ENCODE measurements at places on chromosomes 12 and 14.

GRCh38 chr14:39217214-39217879 is 16.4 kb upstream of the MIA2 start:
- no peak for DNase-seq

DNA sequence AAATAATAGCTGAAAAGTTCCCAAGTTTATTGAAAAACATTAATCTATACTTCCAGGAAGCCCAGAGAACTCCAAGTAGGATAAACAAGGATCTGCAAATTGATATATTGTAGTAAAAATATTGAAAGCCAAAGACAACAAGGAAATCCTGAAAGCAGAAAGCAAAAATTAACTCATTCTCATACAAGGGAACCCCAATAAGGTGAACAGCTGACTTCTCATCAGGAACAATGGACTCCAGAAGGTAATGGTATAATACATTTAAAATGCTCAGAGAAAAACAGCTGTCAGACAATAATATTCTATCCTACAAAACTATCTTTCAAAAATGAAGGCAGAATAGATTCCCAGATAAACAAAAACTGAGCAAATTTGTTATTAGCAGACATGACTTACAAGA is 138.1 kb upstream of the BMP4 start:
- no peak for DNase-seq

DNA sequence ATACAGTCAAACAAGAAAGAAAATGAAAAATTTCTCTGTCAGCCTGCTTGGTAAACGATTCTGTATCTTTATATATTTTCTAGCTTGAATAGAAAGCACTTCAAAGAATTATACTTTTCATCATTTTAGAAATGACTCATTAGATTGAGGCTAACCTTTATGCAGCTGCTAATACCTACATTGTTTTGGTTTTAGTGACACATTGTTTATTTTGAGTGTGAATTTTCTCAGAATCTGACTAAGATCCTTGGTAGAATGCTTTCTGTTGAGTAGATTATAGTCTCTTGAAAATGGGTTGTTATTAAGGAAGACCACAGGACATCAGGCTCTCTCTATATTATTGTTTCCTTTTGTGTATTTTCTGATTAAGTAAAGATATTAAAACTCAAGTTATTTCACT is at the start of gene PMCH:
Gene PMCH (minus strand): TSS at position 45 of the 400 bp plus-strand sequence. CDS start 63 bp downstream, outside the sequence.
- DNase-seq, result no peak

GRCh38 chr12:623865-624372 is 39.3 kb downstream of the NINJ2 start:
- no peak for DNase-seq

DNA sequence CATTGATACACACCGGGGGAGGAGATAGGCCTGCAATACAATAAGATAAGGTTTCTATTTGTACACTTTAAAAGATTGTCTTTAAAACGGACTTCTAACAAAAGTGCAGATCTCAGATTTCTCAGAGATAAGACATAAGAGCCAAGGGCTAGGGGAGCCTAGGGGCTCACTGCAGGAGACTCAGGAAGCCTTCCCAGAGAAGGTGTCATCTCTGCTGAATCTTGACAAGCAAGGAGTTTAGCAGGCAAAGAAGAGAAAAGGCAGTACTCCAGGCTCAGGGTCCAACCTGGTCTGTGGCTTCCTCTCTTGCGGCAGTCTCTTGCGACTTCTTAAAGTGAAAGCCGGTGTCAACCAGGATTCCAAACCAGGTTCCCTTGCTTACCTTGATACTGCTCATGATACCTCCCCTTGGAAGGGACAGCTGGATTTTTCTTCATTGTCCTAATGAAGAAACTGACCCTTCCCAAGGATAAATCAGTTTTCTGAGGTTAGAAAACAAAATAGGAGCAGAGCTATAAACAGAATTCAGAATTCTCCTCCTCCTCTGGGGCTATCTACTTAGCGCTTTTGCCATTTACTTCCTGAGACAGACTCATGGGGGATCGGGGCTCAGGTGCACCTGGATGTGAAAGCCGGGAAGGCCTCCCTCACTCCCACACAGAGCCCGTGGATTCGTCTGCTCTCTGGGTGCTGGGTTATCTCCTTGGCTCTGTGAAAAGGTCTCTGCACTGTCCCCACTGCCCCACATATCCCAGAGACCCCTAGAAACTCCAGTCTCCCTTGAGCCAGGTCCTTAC is 1.7 kb upstream of the SCNN1A start:
- no peak for DNase-seq

- no peak for DNase-seq
Observed at GRCh38 chr14:44405011-44405486, 102.0 kb downstream of the FSCB start.

- DNase-seq, result peak; percentile 61
Observed at GRCh38 chr12:49043856-49044258, 16.7 kb downstream of the KMT2D start.

DNA sequence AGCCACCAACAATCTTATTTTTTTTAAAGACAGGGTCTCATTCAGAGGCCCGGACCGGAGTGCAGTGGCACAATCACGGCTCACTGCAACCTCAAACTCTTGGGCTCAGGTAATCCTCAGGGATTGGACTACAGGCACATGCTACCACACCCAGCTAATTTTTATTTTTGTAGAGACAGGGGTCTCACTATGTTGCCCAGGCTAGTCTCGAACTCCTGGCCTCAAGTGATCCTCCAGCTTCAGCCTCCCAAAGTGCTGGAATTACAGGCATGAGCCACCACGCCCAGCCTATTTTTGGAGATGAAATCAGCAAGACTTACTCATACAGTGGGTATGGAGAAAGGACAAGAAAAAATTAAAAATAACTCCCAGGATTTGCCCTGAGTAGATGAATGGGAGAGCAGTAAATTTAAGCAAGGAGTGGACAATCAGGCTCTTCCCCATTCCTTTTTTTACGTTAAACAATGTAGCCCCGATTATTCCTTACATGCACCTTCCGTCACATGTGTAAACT is 13.2 kb downstream of the FMNL3 start:
- no peak for DNase-seq

DNA sequence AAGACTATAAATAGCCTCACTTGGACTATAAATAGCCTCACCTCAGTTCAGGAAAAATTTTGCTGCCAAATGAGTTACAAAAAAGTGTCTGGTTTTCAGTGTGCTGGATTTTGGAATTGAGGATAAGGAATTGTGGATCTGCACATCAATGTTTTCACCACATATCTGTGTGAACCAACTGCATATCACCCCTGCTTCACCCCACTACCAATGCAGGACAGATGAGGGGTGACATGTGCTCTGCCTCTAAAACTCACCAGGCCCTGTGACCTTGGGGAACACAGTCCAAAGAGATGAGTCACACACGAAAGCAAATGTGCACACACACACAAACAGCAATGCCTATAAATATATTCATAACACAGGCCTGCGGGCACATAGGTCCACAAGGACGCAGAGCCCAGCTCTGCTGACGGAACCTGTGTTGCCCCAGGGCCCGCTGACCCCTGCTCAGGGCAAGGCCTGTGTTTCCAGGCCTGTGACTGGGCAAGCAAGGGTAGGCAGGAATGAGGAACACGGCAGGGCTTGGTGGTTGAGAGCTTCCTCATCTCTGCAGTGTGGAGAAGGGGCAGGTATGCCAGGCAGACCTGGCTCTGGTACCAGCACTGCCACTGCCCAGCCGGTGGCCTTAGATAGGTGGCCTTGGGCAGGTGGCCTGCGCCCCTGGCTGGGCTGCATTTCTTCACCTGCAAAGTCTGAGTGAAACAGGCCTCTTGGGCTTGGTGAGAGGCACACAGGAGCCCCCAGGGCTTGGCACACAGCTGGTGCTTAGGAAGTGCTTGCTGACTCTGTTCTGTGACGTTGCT is 82.4 kb downstream of the ARL6IP4 start:
- DNase-seq, result no peak

DNA sequence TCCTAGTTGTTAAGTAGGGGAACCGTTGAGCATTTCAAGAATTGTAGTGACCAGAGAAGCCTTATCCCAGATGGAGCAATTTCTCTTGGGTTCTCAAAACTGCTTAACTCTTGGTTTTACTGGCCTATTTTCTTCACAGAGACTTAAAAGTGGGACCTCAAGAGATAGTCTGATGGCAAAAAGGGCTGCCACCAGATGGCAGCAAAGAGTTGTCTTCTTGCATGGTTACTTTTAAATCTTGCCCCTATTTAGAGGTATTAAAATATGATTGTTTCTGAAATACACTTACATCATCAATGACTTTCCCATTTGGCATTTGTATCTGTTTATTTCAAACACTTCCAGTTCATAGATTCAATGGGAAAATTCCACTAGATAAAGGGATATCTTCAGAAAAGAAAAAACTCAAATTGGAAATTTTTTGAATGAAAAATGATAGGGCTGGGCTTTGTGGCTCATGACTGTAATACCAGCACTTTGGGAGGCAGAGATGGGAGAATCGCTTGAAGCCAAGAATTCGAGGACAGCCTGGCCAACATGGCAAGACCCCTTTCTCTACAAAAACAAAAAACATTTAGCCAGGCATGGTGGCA is 69.9 kb upstream of the CNTN1 start:
- no peak for DNase-seq

DNA sequence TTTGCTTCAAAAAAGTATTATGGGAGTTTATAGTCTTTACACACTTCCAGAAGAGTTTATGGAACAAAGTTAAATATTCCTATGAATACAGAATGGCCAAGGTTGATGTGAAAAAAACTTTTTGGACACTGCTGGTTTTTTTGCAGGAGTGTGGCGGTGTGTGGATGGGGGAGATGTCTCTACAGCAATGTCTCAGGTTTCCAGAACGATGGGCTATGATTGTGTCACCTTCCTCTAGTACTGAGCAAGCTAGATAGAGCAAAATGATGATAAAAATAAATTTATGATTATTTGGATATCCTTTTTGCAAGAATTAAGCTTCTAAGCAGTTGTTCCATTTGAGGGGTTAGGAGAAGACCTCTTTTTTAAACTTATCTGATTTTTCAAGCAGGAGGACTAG is 37.9 kb downstream of the FBXO34 start:
- no peak for DNase-seq

- DNase-seq, result no peak
Observed at GRCh38 chr12:28824849-28825248, 324.2 kb upstream of the FAR2 start.

- no peak for DNase-seq
Observed at GRCh38 chr12:53292426-53292825, 2.9 kb upstream of the PFDN5 start.

DNA sequence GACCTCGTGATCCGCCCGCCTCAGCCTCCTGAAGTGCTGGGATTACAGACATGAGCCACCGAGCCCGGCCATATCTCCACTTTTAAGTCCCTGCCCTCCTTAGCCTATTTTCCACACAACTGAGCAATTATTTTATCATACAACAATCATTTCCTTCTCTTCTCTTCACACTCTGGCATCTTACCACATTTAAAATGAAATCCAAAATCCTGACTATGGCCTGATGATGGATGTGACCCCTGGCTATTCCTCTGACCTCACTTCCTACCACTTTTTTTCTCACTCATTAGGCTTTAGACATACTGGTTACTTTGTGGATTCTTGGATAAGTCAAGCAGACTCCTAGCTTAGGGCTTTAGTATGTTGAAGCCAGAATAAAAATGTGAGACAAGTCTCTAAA is 21.9 kb upstream of the EID3 start:
- no peak for DNase-seq

DNA sequence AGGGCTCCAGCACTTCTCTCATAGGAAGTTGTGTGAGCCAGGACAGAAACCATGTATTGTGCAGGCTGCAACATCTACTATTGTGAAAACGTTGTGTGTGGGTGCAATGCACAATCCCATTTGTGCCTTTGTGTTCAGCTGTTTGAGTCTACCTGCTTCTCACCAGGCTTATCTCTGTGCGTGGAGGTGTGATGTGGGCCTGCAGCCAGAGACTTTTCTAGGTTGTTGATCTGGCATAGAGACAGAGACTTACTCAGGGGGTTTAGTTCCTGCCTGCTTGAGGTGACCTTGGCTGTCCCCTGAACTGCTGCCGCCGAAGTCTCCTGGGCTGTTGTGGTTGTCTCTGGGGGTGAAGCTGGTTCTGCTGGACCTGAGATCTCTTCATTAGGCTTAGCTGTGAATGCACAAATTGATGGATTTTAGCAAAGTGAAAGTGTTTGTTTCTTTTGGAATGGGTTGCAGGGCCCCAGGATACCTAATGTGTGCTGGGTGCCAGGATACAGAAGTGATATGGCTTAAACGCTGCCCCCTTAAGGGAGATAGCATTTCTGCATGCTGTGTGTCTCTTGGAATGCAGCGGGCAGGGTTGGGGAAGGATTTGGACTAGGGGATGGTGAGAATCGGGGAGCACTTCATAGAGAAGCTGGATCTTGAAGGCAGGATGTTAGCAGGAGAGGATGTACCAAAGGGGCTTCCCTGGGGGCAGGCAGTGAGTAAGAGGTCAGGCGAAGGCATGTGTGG is 2.5 kb downstream of the LACRT start:
- no peak for DNase-seq

GRCh38 chr14:75709207-75709812 is 48.3 kb downstream of the TTLL5 start:
- DNase-seq, result peak; percentile 32

DNA sequence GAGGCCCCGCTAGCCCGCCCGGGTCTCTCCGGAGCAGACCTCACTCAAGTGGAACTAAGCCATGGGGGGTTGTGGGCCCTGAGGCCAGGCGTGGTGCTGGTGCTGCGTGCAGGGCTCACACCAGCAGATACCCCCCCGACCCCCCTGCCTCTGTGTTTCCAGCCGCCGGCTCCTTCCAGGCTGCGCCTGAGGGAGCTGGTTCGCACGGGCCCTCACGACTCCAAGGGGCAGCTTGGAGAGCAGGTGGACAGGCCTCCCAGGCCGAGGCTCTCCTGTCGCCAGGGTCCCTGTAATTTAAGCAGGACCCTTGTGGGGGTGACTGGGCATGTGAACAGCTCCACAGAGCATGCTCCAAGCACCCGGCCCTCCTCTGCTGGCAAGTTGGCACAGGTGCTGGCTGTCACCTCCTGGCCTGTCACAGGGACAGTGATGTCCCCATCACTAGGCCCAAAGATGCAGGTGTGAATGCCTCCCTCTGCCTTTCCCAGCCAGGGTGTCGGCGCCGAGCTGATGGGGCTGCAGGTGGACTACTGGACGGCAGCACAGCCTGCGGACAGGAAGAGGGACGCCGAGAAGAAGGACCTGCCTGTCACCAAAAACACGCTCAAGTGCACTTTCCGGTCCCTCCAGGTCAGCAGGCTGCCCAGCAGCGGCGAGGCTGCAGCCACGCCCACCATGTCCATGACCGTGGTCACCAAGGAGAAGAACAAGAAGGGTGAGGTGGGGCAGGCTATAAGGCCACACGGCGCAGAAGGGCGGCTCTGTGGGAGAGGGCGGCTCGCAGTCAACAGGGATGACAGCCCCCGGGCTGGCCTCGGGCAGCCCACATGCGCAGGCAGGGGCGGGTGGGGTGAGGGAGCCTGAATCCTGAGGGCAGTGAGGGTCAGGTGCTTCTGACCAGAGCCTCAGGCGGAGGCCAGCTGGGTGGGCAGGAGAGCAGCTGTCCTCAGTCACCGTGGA is 5.9 kb upstream of the TEX22 start:
- DNase-seq, result no peak

- DNase-seq, result no peak
Observed at GRCh38 chr12:68957273-68957672, 24.3 kb upstream of the CPM start.

Data from stimulated activated CD4-positive, alpha-beta T cell treated with anti-CD3 and anti-CD28 coated beads, Interleukin-1b, Interleukin-23, amount 100 ng/mL, for 1 hour (primary cell).